ENCODE measurements at places on chromosomes 16 and 17.

- DNase-seq = no peak
These were observed 125.2 kb downstream of the SDK2 start for GRCh38 chr17:73519011-73519410.

GRCh38 chr16:83925095-83925905 is 26.4 kb downstream of the MLYCD start:
- no peak for DNase-seq

- no peak for DNase-seq
These were observed 711 bp downstream of the ALYREF start for GRCh38 chr17:81890447-81891302.

GRCh38 chr17:37506678-37507077 is 17.0 kb downstream of the DUSP14 start:
- DNase-seq = no peak

DNA sequence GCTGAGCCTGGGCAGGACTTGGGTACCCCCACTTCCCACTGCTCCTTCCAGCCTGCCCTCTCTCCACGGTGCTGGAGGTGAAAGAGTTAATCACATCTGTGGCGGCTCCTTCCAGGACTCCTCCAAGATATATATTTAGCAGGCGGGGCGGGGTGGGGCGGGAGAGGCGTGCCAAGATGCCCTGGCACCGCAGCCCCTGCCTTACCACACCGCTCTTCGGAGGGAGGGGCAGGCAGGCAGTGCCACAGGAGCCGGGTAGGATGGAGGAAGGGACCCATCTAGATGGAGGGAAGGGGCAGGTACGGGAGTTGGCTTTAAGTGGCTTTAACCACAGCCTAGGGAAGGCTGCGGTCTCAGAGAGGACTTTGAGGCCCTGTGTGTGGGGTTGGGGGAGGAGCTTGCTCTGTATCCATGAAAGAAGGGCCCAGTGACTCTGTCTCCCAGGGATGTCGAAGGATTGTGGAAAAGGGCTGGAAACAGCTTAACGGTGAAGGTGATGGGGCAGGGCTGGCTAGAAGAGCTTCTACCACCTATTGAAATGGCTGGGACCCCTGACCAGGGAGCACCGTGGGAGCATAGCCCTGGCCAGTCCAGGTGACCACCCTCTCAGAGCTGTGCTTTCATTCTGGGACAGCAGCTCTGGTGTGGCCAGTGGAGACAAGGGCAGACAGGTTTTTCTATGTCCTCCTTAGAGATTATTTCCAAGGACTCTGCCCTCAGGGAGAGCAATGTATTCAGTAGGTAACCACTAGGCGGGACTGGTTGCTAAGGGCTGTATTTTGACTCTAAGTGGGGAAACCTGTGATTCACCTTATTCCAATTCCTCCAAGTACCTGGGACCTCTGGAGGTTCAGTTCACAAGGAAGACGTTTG is 13.0 kb downstream of the GPR142 start:
- no peak for DNase-seq

DNA sequence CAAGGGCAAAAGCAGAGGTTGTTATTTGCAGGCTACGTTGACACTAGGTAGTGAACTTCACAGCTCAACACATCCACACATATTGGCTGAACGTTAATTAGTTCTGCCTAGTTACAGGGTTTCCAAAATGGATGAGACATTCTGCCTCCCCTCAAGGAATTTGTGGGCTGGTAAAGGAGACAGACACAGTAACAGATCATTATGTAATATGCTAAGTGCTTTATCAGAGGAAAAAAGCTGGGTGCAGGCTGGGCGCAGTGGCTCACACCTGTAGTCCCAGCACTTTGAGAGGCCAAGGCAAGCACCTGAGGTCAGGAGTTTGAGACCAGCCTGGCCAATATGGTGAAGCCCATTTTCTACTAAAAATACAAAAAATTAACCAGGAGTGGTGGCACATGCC is 26.2 kb downstream of the BMERB1 start:
- DNase-seq = no peak

DNA sequence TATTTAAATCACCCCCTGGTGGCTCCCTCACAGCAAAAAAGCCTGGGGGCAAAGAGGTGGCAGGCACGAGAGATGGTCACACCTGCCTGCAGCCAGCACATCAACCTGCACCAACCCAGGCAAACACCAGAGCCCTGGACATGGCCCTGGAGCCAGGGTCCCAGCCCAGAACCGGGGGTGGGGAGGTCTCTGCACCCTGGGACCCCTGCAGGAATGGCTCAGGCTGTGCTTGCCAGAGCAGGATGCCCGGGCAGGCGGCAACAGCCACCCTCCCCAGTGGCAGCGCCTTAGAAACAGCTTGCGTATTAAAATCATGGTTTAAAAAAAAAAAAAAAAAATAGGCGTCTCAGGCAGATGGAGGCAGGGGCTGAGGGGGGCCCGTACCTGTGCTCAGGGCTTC is 16.2 kb downstream of the MYBBP1A start:
- DNase-seq = no peak

DNA sequence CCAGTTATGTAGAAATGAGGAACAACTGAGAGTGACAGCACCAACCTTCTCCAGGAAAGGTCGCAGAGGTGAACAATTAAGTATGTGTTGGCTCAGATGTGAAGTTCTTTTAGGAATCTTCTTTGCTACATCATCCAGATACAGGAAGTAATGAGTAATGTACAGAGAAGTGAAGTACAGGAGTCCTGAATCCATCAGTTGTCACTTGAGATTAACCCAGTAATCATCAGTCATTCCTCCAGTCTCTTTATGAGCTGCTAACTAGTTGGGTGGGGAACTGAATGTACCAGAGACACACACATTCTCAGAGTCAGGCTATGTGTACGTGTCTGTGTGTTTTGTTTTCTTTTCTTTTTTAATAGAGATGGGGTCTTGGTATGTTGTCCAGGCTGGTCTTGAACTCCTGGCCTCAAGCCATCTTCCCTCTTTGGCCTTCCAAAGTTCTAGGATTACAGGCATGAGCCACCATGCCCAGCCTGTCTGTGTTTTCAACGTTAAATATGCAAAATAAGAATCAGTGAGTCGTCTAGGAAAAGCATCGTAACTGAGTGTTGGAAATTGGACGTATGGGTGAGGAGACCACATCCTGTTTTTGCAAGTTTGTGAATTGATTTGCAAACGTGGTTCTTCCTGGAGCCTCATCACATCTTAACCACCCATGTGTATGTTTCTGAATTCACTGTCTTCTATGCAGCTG is 19.9 kb downstream of the ZNF200 start:
- DNase-seq = peak; percentile 44

GRCh38 chr17:2594722-2595599 is 1.5 kb downstream of the PAFAH1B1 start:
- peak; percentile 6 for DNase-seq

DNA sequence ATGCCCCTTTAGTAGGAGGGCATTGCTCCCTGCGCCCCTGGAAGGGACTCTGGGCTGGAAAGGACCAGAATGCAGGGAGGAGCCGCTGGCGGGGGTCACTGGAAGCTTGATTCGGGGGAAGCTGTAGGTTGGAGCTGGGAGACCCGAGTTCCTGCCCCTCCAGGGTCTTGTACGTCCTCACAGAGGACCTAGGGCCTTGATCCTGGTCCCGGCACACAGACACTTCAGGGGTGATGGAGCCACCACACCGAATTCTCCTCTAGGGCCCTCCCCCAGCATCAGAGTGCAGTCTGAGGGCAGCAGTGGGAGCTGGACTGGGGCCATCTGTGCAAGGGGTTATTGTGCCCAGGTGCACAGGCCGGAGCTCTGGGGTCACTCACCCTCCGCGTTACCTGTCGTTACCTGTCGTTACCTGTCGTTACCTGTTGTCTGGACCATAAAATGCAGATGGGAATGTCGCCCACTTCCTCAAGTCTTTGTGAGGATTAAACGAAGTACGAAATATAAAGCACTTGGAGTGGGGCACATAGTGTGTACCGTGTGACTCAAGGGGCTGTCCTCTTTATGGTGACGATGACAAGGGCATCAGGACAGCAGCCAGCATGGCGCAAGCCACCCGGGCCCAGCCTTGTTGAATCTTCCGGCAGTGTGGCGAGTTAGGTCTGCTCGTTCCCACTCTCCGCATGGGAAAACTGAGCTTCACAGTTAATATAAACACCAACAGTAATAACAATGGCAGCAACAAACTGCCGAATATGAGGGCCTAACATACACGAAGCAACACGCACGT is 48.6 kb downstream of the CMIP start:
- no peak for DNase-seq

GRCh38 chr17:1182811-1183170 is 3.0 kb upstream of the ABR start:
- DNase-seq = no peak

GRCh38 chr16:70656712-70657263 is 10.4 kb downstream of the IL34 start:
- DNase-seq = no peak

- DNase-seq = no peak
These were observed 22.1 kb upstream of the ADAM11 start for GRCh38 chr17:44736551-44737240.

GRCh38 chr17:8362651-8363332 is 13.7 kb downstream of the KRABD2 start:
- no peak for DNase-seq

GRCh38 chr17:74011966-74012365 is 191.5 kb upstream of the RPL38 start:
- DNase-seq = no peak

DNA sequence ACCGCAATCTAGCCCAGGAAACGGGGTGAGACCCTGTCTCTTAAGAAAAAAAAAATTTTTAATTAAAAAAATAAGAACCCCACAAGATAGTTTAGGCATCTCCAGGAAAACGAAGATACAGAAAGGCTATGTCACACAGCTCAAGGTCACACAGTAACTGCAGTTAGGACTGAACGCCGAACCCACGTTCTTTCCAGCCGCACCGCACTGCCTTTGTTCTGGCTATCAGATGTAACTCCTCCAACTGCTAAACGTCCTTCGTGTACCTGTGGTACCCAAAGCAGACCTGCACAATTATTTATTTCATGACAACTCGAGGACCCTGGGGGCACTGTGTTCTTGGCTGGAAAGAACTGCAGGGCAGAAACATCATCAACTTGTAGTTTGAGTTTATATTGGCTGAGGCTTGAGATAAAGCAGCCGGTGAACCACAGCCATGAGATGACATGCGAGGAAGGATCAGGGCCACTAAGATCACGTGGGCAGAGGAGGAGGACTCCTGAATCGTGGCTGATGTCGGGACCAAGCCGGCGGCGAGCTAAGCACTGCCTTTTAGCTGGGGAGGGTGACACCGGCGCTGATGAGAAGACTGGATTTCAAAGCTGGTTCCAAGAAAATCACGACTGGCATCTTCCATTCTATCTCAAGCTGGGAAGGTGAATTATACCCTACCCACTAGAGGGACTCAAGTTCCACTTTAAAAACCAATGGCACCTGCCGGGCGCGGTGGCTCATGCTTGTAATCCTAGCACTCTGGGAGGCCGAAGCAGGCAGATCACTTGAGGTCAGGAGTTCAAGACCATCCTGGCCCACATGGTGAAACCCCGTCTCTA is 20.7 kb upstream of the MNT start:
- no peak for DNase-seq

GRCh38 chr16:7853197-7853596 is 520.6 kb downstream of the RBFOX1 start:
- DNase-seq = no peak

GRCh38 chr17:6254036-6254435 is 180.9 kb downstream of the AIPL1 start:
- DNase-seq = no peak

GRCh38 chr17:79152636-79153035 is 78.0 kb downstream of the ENGASE start:
- no peak for DNase-seq

DNA sequence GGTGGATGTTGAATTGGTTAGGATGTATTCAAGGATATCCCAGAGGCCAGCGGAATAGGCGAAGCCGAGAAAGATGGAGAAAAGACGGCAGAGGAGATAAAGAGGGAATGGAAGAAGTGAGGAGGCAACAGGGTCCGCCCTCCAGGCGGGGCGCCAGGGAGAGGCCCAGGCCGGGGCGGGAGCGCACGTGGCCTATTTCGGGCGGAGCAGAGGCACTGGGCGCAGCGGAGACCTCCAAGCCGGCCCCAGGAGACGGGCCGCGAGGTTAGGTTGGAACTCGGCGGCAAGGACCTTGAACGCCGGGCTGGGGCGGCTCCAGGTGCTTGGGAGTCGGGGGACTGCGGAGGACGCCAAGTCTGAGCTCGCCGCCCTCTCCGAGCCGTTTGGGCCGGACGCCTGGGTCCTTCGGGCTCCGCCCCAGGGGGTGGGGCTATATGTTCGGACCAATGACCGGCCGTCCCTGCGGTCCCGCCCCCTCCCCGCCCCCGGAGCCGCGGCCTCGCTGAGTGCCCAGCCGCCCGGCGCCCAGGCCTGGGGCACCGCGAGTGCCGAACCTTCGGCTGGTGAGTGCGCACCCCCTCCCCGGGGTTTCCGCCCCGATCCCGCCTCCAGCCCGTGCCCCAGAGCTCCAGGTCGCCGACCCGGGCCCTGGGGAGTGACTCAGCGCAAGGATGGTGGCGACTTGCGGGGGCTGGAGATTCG is at the start of gene ZNF771:
ZNF771 (plus strand) TSS at position 505 of the 702 bp plus-strand sequence. CDS start 448 bp downstream, outside the sequence.
- DNase-seq = peak; percentile 73

DNA sequence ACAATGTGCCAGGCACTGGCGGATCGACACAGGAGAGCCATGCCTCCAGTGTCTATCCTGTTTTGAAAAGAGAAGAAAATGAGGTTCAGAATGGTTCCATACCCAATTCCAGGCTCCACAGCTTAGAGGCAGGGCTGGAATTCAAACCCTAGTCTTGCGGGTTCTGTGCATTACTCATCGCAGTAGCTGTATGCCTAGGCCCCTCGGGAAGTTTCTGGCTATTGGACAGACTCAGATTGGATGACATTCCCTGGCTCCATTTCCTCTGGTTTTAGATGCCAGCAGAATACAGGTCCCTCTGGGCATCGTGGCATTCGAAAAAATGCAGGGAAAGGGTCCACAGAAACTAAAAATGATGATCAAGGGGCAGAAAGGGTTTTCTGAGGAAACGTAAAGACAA is 184.7 kb downstream of the COPRS start:
- DNase-seq = no peak

DNA sequence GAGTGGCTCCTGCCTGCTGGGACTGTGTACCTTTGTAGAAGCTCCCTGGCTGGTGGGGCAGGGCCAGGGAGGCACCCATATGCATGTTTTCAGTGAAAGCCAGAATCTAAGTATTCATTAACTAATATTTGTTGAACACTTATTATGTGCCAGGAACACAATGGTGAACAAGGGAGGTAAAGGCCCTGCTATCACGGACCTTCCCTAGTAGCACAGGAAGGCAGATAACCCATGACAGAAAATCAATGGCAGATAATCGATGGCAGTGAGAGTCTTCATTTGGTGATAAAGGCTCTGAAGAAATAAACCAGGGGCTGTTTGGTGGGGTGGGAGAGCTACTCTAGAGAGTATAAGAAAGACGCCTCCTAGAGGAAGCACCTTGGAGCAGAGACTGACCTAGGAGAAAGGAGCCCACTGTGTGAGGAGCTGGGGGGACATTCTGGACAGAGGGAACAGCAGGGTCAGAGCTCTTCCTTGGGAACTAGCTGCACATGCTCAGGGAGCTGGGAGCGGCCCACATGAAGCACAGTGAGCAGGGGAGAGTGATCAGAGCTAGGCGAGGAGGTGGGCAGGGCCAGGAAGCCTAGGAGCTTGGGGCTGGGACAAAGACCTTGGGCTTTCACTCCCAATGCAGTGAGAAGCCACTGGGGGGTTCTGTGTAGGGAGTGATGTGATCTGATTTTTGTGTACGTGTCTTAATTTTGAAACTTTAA is 78.5 kb downstream of the SPECC1 start:
- no peak for DNase-seq

GRCh38 chr16:75024594-75024993 is 25.8 kb downstream of the ZNRF1 start:
- no peak for DNase-seq

- DNase-seq = no peak
These were observed 37.8 kb downstream of the ENGASE start for GRCh38 chr17:79112471-79112870.
